Amniotic stem cell (primary cell): ENCODE measurements at places on chromosomes 3 and 15.

DNA sequence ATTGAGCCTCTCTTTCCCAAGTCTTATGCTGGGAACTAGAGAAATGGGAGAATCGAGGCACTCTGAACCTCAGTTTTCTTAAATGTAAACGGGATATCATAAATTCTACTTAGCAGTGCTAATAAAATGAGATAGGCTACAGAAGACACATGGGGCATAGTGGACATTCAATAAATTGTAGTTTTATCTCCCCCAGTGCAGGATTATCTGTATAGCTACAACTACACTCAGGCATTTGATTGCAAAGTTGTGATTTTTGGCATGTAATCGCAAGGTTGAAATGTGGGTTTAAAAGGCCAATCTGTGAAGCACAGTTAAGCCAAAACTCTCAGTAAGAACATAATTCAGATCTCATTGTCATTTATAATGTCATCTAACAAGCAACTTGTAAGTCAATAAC lies 413.7 kb upstream of the LMCD1 start:
- no peak for DNase-seq

GRCh38 chr15:79922512-79923078 lies 25.8 kb upstream of the MTHFS start:
- no peak for DNase-seq

DNA sequence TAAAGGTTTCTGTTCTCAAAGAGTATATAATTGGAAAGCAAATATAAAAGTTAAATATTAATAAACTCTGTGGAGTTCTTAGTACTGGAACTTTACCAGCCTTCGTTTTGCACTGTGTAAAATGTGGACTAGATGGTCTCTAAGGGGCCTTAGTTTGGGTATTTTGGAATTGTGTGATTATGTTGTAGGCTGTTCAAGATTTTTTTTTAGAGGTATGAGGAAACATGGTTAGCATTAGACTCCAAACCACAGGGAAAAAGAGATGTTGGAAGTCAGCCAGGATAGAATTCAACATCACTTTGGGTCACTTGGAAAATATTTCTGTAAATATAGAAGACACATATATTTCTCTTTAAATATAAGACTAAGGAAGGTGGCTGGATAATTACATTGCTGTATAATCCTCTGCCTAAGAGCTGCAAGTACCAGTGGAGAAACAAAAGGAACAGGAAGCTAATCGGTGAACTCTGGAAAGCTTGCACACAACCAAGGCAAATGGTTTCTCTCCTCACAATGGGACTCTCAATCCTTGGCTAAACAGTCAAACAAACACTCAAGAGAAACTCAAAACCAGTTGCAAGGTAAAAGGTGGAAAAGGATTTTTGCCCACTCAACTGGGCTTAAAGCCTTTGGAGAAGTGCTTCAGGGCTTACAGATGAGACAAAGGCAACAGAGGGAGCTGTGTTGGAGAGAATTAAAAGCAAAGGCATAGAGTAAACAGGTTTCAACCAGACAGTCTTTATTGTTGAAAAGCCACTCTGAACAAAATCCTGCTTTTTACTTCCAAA lies 141.7 kb downstream of the NR1D2 start:
- DNase-seq = no peak

- DNase-seq = no peak
These were observed 182.6 kb downstream of the WDR72 start for GRCh38 chr15:53576841-53577240.

GRCh38 chr3:68751888-68752287 lies 180.5 kb downstream of the TAFA4 start:
- no peak for DNase-seq

DNA sequence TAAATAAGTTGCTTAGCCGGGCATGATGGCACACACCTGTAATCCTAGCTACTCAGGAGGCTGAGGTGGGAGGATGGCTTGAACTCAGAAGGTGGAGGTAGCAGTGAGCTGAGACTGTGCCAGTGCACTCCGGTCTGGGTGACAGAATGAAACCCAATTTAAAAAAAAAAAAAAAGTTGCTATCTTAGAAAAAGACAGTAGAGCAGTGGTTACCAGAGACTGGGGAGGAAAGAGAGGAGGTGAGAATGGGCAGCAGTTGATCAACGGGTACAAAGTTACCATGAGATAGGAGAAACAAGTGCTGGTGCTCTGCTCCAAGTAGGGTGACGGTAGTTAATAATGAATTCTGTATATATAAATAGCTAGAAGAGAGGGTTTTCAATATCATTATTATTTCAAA lies 821 bp upstream of the CCR2 start:
- DNase-seq = no peak

GRCh38 chr3:177491296-177492032 lies 294.2 kb upstream of the TBL1XR1 start:
- DNase-seq = no peak

GRCh38 chr3:111301238-111301798 lies 229.7 kb downstream of the NECTIN3 start:
- DNase-seq = no peak

GRCh38 chr3:127758013-127758412 lies 64.3 kb downstream of the MGLL start:
- no peak for DNase-seq

DNA sequence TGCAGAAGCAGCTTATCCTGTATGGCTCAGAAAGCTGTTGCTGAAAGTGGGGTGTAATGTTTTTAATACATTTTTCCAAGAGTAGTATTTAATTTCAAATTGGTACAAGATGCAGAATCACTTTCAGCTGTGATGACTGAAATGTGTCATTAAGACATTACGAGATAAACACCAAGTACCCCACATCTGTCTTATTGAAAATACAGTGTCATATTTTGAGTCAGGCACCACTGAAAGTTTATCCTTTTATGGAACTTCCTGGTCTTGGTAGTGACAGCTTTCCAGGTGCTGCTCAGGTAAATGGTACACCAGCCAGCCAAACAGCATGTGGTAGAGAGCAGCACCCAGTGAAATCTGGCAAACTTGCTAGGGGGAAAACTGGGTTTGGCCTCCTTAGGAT lies 16.9 kb downstream of the ASTE1 start:
- DNase-seq = no peak
